HEK293T (cell line): ENCODE measurements at places on chromosomes 16 and 17.

DNA sequence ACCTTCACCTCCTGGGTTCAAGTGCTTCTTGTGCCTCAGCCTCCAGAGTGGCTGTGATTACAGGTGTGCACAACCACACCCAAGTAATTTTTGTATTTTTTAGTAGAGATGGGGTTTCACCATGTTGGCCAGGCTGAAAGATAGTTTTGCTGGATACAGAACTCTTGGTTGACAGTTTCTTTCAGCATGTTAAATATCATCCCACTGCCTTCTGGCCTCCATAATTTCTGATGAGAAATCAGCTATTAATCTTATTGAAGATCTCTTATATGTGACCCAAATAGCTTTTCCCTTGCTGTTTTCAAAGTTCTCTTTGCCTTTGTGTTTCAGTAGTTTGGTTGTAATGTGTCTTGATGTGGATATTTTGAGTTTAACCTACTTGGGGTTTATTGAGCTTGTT, 50.3 kb upstream of the BRD7 start:
- DNase-seq: no peak

DNA sequence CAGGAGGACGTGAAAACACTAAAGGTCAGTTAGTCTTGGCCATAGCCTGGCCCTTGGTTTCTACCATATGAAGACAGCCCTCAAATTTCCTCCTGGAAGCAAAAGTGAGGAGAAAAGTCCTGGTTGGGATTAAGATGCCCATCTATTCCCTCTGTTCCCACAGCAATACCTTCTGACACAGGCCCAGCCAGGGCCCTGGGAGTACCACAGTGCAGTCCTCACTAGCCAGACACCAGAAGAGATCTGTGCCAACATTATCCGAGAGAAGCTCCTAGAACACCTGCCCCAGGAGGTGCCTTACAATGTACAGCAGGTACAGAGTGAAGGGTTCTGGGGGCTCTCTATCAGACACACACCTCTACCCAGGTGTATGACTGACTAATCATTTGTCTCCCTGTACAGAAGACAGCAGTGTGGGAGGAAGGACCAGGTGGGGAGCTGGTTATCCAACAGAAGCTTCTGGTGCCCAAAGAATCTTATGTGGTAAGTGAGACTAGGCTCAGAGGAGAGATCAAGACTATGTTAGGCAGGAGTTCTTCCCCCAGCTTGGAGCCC, 4.1 kb downstream of the ERAL1 start:
- no peak for DNase-seq

DNA sequence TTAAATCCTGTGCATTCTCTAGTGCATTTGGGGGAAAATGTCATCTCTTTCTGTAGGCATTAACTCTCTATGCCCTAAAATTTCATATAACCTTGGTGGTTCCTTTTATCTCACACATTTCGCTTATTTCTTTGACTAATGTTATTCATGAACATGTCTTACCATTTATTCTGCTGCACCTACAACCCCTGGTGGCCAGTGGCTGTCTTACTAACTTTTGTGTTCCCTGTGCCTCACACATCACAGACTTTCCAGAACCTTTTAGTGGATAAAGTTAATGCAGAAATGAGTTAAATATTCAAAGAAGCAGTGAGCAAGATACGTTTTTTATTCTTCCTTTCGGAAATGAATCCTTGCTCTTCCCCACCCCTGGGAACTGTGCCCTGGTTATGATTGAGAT, 111.9 kb downstream of the CDH13 start:
- DNase-seq: no peak

- no peak for DNase-seq
Measured at GRCh38 chr17:13428611-13429042, 173.1 kb downstream of the HS3ST3A1 start.

DNA sequence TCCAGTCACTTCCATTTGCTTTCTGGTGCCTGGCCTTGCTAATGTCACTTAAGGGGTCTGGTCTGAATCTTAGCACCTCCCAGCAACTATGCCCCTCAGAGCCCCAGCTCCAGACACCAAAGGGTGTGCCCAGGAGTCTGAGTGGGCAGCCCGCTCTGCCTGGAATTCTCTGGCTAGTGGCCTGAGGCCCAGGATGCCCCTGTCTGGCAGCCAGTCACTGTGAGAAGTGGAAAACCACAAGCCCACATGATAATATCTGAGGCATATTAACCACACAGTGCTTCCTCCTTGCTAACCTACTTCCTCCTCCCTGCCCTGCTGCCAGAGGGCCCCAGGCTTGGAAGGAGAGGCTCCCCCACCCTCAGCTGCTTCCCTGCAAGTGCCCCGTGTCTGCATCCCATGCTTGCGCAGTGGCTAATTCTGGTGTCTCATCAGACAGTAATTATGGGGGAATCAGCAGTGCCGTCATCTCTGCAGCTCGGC, 14.0 kb downstream of the SRCIN1 start:
- DNase-seq: no peak

DNA sequence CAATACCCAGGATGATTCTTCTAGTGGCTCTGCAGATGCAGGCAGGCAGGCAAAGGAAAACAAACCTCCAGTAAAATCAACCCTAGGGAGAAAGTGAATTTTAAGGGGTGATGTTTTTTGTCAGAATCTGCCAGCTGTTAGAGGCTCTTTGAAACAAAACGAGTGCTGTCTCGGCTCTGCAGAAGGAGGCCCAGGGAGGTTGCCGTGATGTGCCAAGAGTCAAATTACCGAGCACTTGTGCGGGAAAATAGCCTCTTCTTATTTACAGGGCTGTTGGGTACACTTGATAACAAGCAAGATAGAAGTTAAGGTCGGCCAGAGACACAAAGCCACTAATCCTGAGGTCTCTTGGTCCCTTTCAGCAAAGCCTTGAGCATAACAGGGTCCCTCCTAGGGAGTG, 68.9 kb upstream of the EEF2KMT start:
- DNase-seq: no peak

GRCh38 chr17:27333410-27333980, 39.6 kb downstream of the WSB1 start:
- no peak for DNase-seq
